ENCODE measurements at places on chromosomes 2 and 18.

DNA sequence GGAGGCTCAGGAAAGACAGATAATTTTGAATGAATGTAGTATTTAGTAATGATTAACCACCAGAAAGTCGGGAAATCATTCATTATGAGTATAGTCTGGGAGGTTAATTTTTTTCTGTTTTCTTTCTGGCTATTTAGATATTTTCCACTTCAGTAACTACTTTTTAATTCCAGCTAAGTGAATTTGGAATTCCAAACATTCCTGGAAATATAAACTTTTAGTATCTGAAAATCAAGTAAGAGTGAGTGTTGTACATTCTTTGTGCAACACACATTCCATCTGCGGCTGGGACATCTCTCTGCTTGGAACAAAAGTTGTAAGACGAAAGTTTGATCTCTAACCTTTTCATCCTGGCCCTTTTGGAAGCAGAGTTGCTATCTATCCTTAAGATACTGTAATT, 275.7 kb upstream of the SPRED2 start:
- no peak for DNase-seq

- no peak for DNase-seq
Observed at GRCh38 chr2:207621501-207622039, 3.6 kb downstream of the METTL21A start.

GRCh38 chr2:18265614-18266586, 294.6 kb downstream of the RDH14 start:
- DNase-seq, result no peak

DNA sequence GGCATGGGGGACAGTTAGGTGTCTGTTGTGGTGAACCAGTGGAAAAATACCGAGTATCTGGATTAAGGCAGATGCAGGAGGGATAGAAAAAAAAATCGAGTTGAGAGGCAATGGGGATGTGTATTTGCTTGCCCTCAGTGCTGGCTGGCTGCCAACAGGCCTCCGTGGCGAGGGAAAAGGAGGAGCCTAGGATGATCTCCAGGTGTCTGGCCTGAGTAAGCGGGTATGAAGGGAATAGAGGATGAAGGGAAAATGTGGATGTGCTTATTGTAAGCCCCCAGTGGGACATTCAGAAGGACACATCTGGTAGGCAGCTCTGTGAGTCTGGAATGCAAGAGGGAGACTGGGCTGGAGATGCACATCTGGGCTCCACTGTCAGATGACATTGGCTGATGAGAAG, 22.8 kb downstream of the KCNS3 start:
- no peak for DNase-seq

- no peak for DNase-seq
Observed at GRCh38 chr2:71459084-71459431, 5.7 kb downstream of the DYSF start.

DNA sequence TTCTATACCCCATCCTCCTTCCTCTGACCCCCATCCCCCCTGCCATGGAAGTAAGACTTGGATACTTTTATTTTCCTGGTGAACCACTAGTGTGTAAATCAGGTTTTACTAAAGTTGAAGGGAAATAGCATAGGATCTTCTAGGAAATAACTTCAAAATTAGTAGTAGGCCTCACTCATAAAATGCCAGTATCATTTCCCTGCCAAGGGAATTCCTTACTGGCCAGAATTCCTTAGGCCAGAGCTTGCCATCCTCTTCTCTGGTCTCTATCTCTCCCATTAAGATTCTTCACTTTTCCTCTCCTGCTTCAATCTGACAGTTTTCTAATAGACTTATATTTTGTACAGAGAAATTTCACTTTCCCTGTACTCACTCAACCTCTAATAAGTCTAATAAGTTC, 322.8 kb upstream of the TANK start:
- DNase-seq, result no peak

DNA sequence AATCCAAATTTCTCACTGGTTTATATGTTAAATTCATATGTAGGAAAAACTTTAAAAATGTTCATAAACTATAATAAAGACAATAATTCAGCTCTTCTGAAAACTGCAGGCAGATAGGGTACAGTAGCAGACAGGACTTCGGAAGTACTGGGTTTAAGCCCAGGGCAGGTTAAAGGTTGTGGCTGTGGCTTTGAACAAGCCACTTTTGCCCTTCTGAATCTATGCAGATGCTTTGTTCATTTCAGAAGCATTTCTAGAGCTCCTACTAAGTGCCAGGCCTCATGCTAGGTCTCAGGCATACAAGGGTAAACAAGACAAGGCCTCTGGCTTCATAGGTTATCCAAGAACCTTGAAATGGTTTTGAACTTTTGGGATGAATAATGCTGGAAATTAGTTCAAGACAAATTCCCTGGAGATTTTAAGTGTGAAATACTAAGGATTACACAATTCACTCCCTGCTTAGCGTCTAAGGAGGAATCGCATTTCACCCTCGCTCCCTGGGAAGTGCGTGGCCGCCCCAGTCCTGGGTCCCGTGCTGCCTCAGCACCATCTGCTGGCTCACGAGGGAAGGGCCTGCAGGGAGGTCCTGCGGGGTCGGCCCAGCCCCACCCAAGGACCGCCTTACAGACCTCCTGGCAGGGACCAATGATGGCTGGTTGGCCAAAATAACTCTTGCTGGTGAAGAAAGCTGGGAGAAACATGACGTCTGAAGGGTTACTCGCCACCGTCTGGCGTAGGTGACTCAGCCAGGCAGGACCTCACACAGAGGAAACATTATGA, 67.7 kb upstream of the L3MBTL4 start:
- DNase-seq, result no peak

GRCh38 chr2:36427790-36428243, 72.2 kb downstream of the CRIM1 start:
- no peak for DNase-seq

- DNase-seq, result no peak
Observed at GRCh38 chr2:24456599-24457556, 34.2 kb upstream of the NCOA1 start.

- DNase-seq, result no peak
Observed at GRCh38 chr18:22739061-22739642, 194.0 kb upstream of the RBBP8 start.

- DNase-seq, result no peak
Observed at GRCh38 chr2:215272918-215273317, 38.9 kb upstream of the ATIC start.

GRCh38 chr18:4282954-4283353, 172.2 kb downstream of the DLGAP1 start:
- no peak for DNase-seq

GRCh38 chr18:1998121-1998520, 573.2 kb downstream of the METTL4 start:
- no peak for DNase-seq

DNA sequence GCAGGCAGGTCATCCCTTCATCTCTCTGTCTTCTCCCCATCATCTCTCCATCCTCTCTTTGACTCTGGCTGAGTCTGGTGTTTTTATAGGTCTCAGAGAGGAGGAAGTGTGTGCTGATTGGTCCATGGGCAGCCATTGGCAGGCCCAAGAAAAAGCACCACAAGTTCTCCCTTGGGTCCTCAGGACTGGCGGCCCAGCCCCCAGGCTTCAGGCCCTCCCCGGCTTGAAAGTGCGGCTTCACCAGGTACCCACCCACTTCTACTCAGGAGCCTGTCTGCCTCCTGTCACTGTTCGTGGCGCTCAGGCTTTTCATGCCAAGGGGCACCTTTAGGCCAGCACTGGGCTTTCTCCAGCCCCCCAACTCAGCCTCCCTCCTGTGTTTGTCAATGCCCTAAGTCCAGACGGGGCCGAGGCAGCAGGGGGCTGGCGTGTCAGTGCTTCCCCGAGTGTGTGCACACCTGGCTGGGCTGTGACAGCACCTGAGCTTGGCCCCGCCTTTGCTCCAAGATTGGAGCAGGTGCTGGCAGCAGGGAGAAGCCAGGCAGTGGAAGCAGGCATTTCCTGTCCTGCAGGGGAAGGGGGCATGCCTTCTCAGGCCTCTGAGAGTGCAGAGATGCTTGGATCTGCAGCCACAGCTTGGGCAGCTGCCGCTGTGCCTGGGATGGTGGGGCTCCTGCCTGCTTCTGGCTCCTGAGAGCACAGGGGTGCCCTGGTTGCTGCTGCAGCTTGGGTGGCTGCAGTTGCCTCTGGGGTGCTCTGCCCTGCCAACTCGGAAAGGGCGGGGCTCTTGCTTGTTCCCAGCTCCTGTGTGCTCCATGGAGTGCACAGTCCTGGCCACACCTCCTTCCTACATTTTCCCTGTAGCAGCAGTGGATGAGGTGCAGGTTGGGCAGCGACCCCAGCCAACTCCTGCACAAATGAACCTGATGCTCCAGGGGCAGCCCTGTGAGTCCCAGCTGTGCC, 34.1 kb downstream of the FBXO48 start:
- no peak for DNase-seq

DNA sequence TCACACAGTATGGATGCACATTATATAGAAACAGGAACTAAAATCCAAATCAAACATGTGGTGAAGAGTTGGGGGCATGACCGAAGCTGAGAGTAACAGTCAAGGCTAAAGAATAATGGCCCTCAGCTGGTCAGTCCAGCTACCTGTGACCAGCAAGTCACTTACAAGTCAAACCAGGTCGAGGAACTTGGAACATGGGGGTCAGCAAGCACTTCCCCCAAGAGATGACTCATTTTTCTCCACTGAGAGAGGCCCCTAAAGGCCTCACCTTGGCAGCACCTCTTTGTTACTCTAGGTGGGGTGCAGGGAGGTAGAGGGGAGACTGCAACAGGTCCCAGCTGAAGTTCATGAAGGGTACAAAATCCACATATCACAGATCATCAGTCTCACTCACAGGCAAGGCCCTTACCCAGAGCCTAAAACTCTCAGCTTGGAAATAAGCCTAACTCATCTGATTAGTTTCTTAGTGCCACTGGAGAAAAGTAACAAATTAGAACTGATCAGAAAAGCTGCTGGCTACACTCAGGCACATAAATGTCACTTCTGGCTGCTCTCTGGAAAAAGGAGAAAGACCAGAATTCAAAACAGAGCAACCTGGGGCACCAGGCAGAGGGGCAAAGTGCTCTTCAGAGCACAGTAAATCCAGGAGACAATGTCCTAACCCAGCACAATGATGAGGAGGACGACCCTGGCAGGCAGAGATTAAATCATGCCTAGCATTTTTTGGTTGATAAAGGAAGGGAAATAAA, 4.0 kb downstream of the SDC1 start:
- DNase-seq, result no peak

DNA sequence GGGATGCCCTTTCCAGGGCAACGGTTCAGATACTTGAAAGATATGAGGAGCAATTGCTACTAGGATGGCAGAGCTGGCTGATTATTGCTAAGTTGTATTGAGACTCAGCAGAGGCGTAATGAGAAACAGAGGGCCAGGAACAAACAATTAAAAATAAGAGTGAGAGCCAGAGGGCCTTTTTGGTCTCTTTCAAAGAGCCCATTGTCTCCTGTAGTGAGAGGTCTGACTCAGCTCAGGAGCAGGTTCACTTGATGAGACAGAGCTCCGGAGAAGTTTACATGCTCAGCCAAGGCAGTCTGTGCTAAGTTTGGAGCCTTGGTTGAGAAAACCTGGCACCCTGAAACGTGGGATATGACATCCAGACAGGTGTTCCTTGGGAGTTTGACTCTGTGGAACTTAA, 303.9 kb upstream of the DLGAP1 start:
- no peak for DNase-seq

DNA sequence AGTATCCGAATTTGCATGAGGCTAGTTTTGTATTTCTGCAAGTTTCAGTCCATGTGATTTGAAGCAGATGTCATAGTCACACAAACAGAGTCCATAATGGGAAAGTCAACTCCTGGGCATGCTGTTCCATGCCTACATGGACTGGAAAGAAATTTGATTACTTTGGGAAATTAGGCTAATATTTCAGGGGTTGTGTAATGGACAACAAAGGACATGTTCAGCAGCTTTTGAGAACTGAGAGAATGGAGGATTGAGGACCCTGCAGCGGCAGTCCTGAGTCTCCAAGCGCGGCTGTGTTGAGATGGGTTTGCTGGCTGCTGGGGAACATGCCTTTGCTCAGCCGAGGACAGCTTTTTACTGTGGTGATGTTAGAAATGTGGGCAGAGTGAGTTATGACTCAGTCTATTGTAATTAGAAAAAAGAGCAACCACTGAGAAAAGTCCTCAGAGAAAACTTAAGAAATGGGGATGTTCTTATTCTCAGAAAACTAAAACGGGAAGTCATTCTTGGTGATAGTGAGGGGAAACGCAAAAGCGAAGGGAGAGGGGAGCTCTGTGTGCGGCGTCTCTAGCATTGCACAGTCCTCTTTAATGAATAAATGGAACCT, 149.2 kb downstream of the FAM210A start:
- no peak for DNase-seq

DNA sequence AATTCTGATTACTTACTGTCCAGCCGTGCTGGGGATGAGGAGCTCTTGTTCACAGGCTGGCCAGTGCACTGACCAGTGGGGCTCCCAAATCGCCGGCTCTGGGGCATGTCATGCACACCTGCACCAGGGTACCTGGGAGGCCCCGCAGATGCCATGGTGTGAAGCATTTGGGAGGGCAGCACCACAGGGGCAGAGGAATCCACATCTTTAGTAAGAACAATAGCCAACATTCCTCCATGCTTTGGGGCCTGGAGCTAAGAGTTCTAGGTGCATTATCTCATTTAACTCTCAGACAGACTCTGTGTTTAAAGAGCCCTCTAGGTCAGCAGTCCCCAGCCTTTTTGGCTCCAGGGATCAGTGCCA, 104.2 kb downstream of the ACKR3 start:
- DNase-seq, result no peak

- DNase-seq, result no peak
Observed at GRCh38 chr2:70656421-70657010, 102.9 kb upstream of the TGFA start.

- no peak for DNase-seq
Observed at GRCh38 chr2:230413479-230413878, 2.5 kb upstream of the SP100 start.

- DNase-seq, result no peak
Observed at GRCh38 chr2:219486380-219486959, 12.2 kb upstream of the GMPPA start.

- no peak for DNase-seq
Observed at GRCh38 chr2:31246184-31246852, 12.4 kb downstream of the EHD3 start.

DNA sequence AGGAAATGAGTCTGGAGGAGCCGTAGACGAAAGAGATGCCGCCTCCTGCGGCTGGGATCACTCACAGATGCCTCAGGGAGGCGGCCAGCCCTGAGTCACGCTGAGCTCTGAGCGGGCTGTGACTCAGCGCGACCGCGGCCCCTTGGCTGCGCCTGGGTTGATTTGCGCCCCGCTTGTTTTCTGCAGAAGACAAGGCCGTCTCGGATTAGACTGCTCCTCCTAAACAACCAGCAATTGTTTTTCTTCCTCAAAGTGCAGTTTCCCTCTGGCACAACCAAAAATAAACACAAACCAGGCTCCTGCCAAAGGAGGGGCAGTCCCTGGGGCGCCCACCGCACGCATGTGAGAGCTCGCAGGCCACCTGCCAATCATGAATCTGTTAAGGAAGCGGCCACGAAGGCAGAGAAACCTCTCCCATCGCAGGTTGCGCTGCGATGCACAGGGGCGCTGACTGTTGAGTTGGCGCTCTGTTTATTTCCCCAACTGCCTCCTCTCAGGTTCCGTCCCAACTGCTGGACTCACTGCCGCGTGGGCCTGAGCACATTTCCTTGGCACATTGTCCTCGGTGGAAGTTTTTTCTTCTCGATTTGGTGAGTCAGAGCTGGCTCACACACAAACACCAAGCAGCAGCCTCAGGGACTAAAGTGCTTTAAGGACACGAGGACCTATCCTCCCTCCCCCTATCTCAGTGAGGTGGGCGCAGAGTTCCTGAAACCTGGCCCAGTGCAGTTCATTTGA, 85.2 kb upstream of the NDUFV2 start:
- peak; percentile 56 for DNase-seq

Data from stimulated activated CD4-positive, alpha-beta T cell treated with anti-CD3 and anti-CD28 coated beads, Interleukin-15, amount 100 ng/mL, for 1 hour (primary cell).